Stimulated activated CD4-positive, alpha-beta T cell treated with anti-CD3 and anti-CD28 coated beads, Interleukin-12 subunit alpha, Interleukin-12 subunit beta, amount 100 ng/mL, for 24 hours (primary cell): ENCODE measurements at places on chromosomes 16 and 17.

DNA sequence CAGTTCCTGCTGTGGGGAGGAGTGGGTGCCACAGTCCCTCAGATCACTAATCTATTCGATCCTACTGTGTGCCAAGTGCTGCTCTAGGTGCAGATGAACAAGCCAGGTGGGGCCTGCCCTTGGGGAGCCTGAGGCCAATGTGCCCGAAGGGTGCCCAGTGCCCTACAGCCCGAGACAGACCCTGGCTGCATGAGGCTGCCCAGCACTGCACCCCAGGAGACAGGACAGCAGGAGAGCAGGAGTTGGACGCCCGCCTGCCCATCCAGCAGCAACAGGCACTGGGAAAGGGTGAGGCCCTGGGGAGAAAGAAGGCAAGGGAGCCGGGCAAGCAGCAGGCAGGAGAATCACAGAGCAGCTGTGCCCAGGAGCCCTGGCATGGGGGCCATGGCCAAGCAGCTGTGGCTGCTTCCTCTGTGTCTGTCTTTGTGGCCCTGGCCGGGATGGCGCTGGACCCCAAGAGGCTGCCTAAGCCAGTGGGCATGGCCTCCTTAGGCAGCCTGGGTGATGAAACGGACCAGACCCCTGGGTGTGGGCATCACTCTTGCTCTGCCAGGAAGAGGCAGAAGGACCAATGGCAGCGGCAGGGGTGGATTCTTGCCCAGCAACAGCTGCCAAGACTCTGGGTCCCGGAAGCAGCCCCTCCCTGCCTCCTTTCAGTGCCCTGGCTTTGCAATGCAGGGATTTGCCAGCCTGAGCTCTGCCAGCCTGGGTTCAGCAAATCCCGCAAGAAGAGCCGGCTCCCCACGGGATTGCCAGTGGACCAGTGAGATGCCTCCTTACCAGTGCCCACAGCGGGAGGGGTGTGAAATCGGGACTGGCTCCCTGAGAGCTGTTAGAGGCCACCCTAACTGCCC is 179.6 kb upstream of the TNRC6C start:
- no peak for DNase-seq

- no peak for DNase-seq
These were observed 8.1 kb downstream of the DEF8 start for GRCh38 chr16:89956505-89957215.

- no peak for DNase-seq
These were observed 19.0 kb downstream of the GPR179 start for GRCh38 chr17:38324772-38325171.

DNA sequence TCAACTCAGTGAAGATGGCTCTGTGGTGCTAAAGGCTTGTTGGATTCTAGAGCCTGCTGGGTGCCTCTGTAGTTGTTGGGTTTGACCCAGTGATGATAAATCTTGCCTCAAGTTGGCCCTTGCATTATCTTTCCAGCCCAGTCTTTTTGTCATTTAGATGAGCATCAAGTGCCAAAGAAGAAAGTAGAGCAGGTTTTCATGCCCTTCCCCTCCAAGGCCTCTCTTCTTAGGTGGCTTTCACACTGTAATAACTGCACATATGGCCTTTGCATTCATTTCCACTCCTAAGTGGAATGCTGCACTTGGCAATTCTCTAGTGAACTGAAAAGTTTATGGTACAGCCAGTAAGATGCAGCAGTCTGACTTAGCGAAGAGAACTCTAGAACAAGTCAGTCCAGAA is 165.1 kb downstream of the PHKB start:
- DNase-seq, result no peak

- DNase-seq, result no peak
These were observed 86.1 kb downstream of the RPA1 start for GRCh38 chr17:1915889-1916288.
